Chondrocyte (in vitro differentiated cells): ENCODE measurements at places on chromosomes 5 and 9. TPM values are rescaled to one million over a fixed set of nuclear protein-coding genes. Genes with fewer than 3 reads are reported as not detected.

- no peak for DNase-seq
Observed at GRCh38 chr5:32771037-32771436, 59.9 kb downstream of the NPR3 start.

DNA sequence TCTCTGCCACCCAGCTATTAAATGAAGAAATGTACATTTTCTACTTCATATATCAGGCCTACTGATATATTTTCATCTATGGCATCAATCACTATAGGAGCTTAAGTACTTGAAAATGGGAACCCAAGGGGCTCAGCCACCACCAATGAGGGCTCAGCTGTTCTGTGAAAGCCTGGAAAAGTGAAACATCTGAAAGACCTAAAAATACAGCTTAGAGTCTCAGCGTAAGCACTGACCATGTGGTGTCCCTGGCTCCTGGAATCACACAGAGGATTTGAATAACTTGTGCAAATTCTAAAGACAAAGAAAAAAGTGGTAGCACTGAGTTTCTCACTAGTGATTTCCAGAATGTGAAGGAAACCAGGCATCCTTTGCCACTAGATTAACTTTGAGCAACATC lies 64.5 kb downstream of the PTPRD start:
- DNase-seq, result no peak

DNA sequence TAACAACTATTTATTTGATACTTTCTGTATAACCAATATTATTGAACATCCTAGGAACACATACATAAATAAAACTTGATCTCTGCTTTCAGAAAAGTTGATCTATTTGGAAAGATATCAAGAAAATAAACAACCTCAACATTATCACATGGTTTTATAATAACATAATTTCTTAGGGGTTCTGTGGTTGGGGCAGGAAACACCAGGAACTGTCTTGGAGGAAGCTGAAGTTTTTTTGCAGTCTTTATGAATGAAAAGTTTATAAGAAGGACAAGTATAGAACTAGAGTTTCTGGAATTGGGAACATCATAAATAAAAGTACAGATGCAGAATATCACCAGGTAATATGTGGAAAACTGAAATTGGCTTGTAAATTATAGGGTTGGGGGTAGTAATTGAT lies 296.1 kb downstream of the TAF11L14 start:
- DNase-seq, result no peak

DNA sequence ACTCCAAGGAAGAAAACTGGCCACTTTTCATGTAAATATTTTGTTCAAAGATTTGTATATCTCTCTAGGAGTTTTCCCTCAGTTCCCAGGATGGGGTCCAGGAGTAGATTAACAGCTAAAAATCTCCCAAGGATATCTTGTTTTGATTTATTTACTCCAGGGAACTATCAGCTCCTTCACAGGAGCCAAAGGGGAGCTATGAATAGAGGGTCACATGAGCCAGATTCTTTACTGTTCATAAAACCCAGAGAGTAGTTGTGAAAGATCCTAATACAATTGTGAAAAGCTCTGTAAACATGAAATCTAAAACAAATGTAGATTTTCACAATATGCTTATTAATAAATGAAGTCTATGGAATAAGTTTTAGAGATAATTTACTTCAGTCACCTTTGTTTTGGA lies 16.9 kb downstream of the DIMT1 start:
- no peak for DNase-seq

DNA sequence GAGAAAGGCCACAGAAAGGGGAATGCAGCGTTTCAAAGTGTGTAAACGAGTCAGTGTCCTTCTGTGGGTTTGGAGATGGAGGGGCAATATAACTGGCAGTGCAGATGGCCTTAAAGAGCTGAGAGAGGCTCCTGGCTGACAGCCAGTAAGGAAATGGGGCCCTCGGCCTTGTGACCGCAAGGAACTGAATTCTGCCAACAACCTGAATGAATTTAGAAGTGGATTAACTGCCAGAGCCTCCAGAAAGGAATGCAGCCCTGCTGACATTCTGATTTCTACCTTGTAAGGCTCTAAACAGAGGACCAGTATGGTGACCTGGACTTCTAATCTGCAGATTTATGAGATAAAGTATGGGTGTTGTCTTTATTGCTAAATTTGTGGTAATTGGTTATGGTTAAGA lies 17.5 kb upstream of the NREP start:
- DNase-seq, result no peak

GRCh38 chr5:64457846-64458245 lies 48.0 kb upstream of the RGS7BP start:
- DNase-seq, result no peak

DNA sequence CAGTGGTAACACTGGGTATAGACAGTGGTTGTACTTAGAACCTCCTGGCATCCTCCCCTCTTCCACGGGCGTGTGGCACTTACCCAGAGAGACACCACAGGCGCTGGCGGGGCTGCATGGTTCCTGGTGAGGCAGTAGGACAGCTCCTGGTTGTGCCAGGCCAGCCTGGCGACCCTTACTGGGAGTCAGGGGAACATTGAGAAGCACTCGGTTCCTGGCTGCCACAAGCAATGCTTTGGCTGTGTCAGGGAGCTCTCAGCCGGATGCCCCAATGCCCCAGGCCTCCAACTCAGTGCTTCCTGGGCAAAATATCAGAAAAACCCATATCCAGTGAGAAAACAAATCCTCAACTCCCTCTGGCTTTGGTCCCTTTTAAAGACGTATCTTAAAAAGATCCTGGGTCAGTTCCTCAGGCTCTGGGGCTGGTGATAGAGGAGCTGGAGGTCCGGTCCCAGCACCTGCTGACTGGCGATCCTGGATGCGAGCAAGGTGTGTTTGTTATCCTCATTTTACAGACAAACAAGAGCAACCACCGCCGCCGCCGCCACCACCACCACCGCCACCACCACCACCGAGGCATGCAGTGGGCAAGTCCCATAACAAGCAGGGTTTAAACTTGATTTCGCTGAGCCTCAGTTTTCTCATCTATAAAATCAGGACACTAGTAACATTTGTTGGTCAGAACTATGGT lies 4.2 kb downstream of the NKX2-5 start:
- DNase-seq, result peak; percentile 87

Gene TAF11L3
- total RNA-seq, result not detected in 3 replicates

Gene FSTL4
- total RNA-seq, result 0.07 to 0.49 TPM in 2 of 3 replicates, not detected in the other
